ENCODE measurements at places on chromosomes 5 and 9. TPM values are rescaled to one million over a fixed set of nuclear protein-coding genes. Genes with fewer than 3 reads are reported as not detected.

GRCh38 chr9:70979966-70980365, 141.5 kb downstream of the TRPM3 start:
- DNase-seq: no peak

- DNase-seq: no peak
Measured at GRCh38 chr9:104826911-104827310, 63.0 kb downstream of the NIPSNAP3B start.

Gene DCAF12
- total RNA-seq: 46.9 TPM

GRCh38 chr9:79980432-79980831, 408.7 kb downstream of the TLE4 start:
- no peak for DNase-seq

DNA sequence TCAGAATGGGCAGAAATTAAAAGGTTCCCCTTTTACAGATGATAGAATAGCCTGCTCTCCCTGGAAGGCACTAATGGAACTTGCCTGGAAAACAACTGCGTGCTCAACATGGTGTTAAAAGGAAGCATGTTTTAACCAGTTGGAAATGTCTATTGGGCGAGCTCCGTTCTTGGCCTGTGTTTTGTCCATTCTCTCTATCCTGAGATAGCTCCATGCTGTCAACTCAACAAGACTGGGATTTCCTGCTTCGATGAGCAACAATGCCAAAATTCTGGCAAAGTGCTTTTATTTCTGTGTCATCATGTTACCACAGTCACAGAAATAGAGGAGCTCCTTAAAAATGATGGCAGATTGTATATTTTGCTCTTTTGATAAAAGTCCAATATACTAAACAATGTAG, 198.3 kb downstream of the PLK2 start:
- DNase-seq: no peak

GRCh38 chr9:99515093-99515492, 293.0 kb downstream of the SEC61B start:
- no peak for DNase-seq

DNA sequence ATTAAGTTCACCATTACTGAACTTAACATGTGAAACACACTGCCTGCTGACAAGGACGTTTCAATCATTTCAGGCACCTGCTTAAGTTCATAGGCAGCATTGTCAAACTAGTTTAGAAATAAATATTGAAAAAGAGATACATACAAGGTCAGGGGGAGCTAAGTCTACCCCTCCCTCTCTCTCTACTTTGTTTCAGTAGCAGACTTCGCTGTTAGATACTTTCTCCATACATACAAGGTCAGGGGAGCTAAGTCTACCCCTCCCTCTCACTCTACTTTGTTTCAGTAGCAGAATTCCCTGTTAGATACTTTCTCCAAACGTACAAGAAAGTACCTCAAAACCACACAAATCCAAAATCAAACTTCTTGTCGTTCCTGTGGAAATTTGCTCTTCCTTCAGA, 387.4 kb upstream of the PDE4D start:
- DNase-seq: no peak

Gene RAI14
- 1.0 TPM for total RNA-seq

Gene GDA
- not detected for total RNA-seq

- DNase-seq: peak; percentile 14
Measured at GRCh38 chr5:427415-428087, 15.4 kb upstream of the EXOC3 start.

DNA sequence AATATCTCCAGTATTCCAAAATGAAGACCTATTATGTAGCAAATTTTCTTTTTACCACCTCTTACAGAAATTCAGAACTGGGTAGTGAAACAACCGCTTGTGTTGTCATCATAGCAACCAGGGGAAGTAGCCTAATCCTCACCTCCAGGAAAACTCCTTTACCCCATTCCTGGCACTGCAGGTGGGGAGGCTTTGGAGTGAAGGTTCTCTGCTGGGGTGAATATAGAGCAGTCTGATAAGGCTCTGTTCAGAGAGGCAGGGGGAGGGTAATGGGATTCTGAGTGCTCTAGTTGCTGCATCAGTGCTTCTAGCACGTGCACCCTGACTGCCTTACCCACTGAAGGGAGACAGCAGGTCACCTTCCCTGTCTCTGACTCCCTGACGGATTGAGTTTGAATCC, 116.2 kb downstream of the MAN2A1 start:
- DNase-seq: no peak

Data from activated CD4-positive, alpha-beta memory T cell treated with anti-CD3 and anti-CD28 coated beads, Interleukin-2, amount 10 ng/mL, durations not matched to agents 7 days and 5 days (primary cell).